ENCODE measurements at places on chromosomes 2 and 18.

DNA sequence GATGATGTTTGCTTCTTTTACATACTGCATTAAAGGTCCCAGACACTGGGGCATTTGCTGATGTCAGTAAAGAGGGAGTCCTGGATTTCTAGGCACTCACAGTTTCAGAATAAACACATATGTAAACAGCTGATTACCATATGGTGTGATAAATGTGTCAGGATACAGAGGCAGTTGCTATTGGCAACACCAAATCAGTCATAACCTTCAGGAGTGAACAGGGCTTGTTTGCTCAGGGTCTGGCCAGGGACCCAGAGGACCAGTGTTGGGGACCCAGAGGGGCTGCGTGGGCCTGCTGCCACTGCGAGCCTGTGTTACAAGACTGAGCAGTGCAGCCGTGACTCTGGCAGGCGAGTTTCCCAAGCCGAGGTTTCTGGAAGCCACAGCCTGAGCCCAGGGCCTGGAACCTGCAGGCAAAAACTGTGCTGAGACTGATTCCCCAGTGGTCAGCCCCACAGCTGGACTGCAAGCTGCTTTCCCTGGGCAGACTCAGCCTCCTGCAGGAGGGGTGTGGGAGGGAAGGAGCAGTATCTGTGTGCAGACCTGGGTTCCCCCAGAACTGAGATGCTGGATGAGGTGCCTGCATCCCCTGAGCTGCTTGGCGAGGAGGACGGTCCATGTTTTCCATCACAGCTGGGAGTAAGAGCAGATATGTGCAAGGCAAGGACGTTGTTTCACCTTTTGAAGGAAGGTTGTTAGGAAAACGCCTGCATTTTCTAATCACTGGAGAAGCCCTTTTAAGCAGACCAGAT is 23.6 kb downstream of the ASAP2 start:
- no peak for DNase-seq

- DNase-seq: no peak
These were observed 1.1 kb upstream of the FRZB start for GRCh38 chr2:182867426-182868053.

DNA sequence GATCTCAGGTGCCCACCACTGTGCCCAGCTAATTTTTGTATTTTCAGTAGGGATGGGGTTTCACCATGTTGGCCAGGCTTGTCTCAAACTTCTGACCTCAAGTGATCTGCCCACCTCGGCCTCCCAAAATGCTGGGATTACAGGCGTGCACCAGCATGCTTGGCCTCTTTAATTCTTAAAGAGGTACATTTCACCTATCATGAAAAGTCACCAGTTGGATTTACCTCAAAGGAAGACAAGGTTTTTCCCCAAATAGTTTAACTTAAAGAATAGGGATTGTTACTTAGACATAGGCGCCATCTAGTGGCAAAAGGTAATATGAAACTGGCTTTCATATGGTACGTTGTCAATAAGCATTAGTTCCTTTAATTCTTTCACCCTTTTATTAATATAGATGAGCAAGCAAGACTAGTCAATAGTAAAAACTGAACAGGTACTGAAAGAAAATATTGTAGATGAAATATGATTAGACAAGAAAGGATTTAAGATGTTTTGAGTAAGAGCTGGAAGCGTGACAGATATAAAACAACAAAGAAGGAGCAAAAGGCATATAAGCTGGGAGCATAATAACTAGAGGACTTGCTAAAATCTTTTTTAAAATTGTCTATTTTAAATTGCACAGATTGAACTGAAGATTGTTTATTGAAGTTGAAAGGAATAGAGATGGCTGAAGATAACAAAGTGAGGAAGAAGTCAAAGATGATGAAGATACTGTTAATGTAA is 35.0 kb upstream of the PSMD14 start:
- no peak for DNase-seq

GRCh38 chr2:55805686-55806085 is 112.0 kb upstream of the PNPT1 start:
- no peak for DNase-seq

GRCh38 chr18:2302628-2303516 is 268.4 kb downstream of the METTL4 start:
- DNase-seq: no peak

- no peak for DNase-seq
These were observed 24.5 kb upstream of the INPP4A start for GRCh38 chr2:98419977-98420725.

DNA sequence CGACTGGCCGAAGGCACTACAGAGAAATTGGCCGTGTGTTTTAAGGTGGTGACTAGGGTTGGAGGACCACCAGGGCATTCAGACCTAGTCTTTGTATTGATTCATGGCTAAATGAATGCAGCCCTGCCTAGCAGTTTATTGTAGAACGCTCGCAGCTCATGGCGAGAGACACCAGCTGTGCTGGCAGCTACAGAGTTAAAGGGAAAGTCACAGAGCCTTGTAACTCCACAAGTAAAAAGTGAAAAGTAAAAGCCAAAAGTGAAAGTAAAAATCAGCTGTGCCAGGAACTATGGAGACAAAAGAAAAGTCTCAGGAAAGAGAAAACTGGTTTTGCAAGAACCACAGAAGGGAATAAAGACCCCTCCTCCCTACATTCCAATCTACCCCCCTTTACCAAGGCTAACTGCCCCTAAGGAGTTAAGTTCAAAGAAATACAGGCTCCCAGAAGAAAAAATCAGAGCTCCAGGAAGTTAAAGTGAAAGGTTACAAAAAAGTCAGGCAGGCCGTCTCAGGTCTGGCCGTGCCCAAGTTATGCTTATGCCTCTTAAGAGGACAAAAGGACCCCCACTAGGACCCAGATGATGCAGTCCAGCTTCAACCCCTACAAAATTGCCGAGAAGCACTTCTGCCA is 46.4 kb upstream of the SELENOI start:
- DNase-seq: peak; percentile 51

GRCh38 chr2:146317959-146318358 is 1526.9 kb upstream of the ACVR2A start:
- no peak for DNase-seq

- no peak for DNase-seq
These were observed 567.3 kb upstream of the ZNF804A start for GRCh38 chr2:184030989-184031388.

DNA sequence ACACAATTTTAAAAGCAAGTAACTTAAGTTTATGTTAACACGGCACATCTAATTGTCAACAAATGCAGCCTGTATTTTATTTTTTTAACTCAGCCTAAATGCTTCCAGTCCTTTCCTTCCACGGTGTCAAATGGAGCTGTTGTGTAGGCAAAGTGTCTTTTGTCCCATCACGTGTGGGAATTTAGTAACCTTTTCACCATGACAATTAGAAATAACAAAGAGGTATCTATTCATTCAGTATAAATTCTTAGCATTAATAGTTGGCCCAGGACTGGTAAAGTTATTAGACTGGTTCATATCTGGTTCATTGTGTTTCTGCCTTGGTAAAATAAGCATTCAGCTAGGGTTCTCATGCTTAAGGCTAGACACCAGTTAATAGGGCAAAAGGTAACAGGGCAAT is 47.9 kb downstream of the FRZB start:
- DNase-seq: no peak

DNA sequence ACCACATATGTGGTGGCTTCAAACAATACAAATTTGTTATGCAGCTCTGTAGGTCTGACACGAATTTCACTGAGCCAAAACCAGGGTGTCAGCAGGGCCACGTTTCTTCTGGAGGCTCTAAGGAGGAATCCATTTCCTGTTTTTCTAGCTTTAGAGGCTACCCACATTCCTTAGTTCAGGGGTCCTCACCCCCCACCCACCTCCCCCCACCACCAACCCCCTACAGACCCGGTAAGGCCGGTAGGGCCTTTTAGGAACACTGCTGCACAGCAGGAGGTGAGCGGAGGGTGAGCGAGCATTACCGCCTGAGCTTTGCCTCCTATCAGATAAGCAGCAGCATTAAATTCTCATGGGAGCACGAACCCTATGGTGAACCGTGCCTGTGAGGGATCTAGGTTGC is 10.6 kb upstream of the SLC39A10 start:
- no peak for DNase-seq

DNA sequence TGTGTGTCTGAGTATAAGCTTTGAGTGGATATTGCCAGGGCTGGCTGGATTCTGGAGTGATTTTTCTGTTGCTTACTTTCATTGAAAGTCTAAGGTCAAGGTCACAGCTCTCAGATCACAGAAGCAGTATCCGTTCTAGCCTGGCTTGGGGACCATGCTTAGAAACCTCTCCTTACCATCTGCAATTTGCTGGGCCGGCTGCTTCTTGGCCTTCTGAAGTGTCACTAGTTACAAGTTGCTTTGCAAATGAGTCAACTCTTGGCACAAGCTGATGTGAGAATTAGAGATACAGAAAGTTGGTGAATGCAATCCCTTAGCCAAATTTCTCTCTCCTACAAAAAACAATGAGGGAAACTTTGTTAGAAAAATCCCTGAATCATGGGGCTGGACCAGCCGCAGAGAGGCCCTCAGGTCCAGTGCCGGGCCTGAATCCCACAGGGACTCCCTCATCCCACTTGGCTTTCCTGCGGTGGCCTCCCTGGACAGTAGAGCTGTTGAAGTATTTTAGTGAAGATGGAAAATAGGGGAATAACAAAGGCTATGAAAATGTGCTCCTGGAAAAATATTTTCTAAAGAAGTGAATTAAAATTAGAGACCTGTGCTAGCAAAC is 92.7 kb upstream of the CNGA3 start:
- DNase-seq: no peak

- no peak for DNase-seq
These were observed 134.7 kb downstream of the MCFD2 start for GRCh38 chr2:46780801-46781445.
